ENCODE measurements at places on chromosomes 2 and 18.

DNA sequence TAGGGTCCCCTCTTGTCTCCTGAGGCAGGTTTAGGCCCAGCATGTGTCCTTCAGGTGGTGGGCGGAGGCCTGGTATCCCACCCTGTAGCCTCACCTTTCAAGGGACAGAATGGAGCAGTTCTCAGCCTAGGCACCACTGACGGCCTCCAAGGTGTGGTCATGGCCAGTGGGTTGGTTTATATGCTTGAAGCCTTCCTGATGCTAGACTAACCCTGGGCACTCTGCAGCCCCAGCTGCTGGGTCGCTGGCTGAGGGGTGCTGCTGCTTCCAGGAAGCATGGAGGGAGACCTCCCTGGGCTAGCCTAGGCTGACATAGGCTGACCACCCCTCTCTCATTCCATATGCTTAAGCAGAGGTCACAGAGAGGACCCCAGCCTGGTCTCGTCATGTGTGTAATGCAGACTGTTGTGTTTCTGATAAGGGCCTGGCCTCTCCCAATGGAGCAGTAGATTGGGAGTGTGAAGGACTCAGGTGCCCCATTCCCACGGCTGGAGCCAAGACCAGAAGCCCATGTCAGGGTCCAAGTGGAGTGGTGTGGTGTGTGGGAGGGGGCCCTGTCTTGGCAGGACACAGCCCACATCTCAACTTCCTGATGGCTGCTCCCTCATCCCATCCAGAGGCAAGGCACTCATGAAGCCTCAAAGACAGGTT is 206.6 kb downstream of the DYSF start:
- DNase-seq: no peak

GRCh38 chr18:45014047-45014501 is 333.4 kb downstream of the SETBP1 start:
- DNase-seq: peak; percentile 73

DNA sequence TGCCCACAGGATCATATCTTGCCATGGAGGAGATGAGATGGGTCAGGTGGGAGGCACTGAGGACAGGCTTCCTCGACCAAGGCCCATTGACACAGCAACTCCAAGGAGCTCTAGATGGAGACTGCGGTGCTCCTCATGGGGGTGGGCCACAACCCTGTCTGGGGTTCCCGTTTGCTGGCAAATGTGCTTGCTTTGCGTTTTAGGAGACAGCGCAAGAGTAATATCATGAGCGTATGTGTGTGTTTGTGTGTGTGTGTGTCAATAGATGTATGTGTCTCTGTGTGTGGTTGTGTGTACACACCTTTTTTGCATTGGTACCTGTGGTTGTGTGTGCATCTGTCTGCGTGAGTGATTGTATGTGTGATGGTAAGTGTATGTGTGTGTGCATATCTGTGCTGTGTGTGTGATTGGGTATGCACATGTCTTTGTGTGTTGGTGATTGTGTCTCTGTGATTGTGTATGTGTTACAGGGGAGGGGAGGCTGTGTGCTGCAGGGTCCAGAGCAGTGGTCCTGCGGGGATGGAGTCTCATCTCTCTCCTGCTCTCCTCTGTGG is 4.4 kb downstream of the FBLN7 start:
- DNase-seq: no peak

DNA sequence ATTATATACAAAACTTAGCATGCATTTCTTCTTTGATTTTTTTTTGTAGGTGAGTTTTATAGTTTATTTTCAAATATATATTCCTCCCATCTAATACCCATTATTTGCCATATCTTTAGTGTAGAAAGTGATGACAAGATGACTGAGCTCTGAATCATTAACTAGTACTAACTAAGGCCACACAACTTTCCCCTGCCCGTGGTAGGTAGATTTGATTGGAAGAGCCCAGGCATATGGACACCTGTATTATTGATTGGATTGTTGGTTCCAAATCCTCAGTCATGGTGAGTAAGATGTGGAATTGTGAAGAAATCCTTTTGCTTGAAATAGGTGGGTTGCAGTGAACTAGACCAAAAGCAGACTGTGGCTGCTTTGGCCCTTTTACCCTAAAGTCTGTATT is 54.8 kb downstream of the ABI2 start:
- DNase-seq: no peak

- no peak for DNase-seq
Measured at GRCh38 chr2:179096090-179096489, 46.2 kb upstream of the CCDC141 start.

- no peak for DNase-seq
Measured at GRCh38 chr2:207133458-207133819, 32.3 kb downstream of the KLF7 start.

GRCh38 chr18:49021433-49022129 is 70.8 kb upstream of the SMAD7 start:
- no peak for DNase-seq

DNA sequence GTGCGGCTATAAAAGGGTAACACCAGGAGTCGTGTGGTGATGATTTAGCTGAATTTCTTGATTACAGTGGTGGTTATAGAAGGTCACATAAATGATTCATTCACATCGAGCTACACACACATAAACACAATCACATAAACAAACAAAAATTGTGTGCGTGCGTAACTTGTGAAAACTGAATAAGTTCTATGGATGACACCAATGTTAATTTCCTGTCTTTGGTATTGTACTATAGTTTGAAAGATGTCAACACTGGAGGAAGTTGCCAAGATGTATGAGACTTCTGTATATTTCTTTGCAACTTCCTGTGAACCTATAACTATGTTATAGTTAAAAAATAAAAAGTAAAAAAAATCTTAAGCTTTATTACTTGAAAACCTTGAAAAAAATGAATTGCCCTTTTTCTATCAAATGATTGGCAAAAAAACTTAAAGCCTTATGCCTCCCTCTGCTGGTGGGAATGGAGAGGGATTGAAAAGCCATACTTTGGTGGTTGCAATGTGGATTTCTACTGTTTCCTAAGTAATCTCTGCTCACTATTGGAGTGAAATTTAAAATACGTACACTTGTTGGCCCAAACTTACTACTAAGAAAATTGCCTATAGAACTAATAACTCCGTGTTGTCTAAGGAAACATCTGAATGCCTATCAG is 227.7 kb downstream of the RPIA start:
- no peak for DNase-seq

DNA sequence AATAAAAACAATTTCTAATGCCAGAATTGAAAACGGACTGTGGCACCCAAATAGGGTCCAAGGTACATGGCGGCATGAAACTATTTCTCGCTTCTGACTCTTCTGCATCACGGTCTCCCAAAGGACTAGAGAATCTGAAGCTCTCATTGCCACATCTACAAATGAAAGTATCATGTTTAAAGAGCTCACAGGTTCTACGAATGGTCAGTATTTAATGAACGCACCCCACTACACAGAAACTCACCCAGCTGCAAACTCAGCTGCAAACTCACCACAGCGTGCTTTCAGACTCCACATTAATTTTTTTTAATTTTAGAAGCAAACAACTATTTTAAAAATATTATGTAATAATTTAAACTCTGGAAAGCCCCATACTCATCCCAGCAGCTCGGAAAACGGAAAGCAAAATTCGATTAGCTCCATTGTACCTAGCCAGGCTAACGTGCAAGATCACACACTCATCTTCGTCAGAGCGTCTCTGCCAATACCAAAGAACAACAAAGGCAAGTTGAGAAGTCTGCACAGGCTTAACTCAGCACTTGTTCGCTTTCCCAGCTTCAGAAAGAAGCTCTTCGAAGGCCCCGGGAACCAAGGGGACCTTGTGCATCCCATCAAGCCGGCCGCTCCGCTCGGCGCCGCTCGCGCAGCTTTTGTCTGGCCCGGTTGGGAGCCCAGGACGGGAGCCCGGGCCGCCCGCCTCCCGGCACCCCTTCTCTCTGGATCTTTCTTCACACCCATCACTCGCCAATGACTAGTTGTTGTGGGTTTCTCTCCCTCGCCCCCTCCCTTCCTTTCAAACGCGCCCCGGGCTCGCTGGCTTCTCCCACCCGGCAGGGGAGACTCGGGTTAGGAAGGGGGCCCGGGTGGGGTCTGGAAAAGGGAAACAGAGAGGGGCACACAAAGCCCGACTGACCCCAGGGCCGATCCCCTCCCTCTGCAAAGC is 785 bp downstream of the CLASP1 start:
- DNase-seq: no peak

DNA sequence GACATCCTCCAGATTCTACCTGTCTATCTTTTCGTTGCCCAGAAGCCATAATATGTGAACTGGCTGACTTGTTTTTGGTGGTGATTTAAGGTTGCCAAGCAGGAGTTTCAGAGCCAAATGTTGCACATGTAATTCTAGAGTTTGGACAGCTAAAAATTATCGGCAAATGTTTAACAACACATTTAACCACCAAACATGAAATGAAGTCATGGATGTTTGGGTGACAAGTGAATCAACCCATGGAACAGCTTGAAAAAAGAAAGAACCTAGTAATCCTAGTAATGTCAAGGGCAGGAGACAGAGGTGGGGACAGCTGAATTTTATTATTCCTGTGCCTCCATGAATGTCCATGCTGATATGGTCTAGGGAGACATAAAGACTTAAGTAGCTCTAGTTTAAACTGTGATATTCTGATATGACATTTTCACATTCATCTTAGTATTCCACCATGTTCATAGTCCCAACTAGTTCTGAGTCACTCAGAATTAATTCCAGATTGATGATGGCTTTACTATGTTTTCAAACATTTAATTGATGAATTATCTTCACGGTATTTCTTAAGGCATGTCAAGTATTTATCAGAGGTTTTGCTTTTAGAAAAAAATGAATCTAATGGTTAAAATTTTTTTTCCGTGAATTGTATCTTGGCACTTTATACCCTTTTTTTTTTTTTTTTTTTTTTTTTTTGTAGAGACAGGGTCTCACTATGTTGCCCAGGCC is 101.7 kb downstream of the SOCS6 start:
- no peak for DNase-seq

- no peak for DNase-seq
Measured at GRCh38 chr2:8984855-8985254, 18.6 kb downstream of the MBOAT2 start.

DNA sequence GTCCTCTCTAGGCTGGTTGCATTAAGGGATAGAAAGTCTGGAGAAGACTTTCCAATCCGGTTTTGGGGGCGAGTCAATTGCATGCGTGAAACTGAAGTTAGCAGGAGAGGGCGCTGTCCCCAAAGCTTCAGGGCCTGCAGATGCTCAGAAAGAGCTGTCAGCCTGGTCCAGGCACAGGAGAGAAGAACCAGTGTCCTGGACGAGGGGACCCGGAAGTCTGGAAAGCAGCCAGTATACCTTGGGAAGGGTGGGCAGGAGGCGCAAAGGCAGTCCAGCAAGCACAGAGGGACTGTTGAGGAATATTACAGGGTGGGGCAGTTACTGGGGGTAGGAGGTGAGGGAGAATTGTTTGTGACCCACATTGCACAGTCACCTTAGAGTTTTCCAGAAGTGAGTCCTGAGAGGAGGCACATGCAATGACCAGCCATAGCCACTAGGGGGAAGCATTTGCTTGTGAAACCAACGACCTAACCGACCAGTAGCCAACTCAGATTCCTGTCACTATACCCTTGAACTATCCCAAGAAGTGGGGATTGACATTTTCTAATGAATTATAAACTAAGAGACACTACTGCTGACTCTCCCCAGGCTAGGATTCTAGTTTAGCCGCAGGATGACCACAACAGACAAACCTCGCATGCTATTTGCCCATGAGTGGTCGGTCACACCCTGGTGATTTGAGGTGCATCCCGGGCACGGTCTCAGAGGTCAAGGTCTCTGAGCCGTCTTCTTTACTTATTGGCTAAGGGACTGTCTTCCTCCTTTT is 172.8 kb downstream of the RDH14 start:
- DNase-seq: peak; percentile 60

- peak; percentile 95 for DNase-seq
Measured at GRCh38 chr18:48942554-48943261, 8.1 kb downstream of the SMAD7 start.

DNA sequence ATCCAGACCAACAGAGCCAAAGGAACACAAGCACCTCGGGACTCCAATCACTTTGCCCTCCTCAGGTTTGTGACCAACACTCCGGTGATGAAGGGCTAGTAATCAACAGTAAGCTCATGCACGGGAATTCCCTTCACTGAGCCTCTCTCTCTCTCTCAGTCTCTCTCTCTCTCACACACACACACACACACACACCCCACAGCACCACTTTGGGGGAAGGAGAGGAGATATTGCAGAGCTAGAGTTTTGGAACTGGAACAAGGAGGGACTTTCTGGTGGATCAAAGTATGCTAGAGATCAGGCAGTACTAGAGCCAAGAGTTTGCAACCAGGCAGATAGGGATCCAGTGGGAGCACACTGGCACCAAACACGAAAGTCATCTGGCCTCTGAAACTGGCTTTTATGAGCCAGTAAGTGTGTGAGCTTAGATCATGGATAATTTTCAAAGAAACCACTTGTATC is 98.7 kb downstream of the ANKRD44 start:
- no peak for DNase-seq

GRCh38 chr2:238644095-238645081 is 203.5 kb upstream of the TWIST2 start:
- DNase-seq: peak; percentile 47

DNA sequence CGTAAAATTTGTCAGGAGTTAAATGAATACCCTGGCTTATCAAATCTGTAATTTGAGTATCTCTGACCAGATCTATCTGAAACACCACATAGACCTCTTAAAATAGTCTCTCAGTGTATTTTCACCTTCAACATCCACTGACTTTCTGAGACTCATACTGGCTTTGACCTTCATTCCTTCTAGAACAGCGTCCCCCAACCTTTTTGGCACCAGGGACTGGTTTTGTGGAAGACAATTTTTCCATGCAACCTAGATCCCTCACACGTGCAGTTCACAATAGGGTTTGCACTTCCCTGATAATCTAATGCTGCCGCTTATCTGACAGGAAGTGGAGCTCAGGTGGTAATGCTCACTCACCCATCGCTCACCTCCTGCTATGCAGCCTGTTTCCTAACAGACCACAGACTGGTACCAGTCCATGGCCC is 3.2 kb downstream of the NBAS start:
- DNase-seq: no peak

- DNase-seq: no peak
Measured at GRCh38 chr2:7703048-7703447, 785.8 kb downstream of the RNF144A start.

- no peak for DNase-seq
Measured at GRCh38 chr2:113831161-113831560, 58.7 kb upstream of the ACTR3 start.

DNA sequence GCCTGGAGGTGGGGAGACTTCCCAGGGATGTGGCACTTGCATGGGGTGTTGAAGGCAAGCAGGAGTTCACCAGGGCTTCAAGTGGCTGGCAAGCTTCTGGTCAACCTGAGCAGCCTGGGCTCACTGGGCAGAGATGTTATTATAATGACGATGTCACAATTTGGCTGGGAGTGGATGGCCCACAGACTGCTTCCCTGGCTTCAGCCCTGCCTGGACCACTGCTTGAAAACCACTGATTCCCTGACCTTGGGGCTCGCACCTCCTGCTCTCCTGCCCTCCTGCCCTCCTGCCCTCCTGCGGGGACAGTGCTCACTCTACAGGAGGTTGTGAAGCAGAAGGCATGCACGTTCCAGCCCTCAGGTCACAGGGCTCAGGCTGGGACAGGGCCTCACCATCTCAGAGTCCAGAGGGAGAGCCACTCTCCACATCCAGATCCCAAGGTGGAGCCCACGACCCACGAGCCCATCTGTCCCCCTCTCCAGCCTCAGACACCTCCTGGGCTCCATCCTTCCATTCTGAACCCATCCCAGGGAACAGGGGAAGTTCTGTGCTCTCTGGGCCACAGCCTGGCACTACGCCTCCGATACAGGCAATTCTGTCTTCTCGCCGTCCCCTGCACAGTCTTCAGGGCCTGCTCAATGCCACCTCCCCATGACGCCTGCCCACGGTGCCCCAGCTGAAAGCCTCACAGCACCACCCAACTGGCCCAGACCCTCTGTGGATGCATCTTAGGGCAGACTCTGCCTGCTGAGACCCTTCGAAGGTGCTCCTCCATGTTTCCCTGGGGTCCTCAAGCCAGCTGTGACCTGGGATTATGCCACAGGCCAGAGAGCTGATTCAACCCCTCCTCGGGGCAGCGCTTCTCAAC is 241.6 kb upstream of the RAB6C start:
- DNase-seq: no peak
